Left ventricle myocardium superior (tissue), 1 donor: ENCODE measurements at places on chromosomes 2 and 18.

DNA sequence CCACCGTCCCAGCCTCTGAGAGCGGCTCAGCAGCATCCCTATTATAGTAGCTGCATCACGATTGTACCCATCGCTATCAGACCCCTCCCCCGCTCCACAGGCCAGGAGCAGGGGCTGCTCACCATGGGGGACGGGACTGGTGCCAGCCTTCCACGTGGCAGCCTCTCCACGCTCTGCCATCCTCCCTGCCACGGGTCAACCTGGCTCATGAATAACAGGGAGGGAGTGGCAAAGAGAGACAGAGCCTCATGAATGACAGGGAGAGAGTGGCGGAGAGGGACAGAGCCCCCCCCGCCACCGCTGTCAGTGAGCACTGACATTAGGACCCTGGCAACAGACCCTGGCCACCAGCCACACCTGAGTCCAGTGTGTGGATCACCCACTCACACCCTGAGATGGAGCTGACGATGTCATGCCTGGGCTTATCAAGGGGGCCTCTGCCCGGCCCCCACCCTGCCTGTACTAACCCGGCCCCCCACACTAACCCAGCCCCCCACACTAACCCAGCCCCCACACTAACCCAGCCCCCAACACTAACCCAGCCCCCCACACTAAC lies 16.9 kb downstream of the CROCC2 start:
- peak; percentile 19 for DNase-seq

- no peak for DNase-seq
Observed at GRCh38 chr18:62717169-62717924, 2.0 kb downstream of the PHLPP1 start.

- DNase-seq, result no peak
Observed at GRCh38 chr2:7262727-7263126, 345.5 kb downstream of the RNF144A start.

- DNase-seq, result no peak
Observed at GRCh38 chr2:66000901-66001300, 434.0 kb upstream of the MEIS1 start.
